Right ventricle myocardium inferior (tissue), 1 donor: ENCODE measurements at places on chromosomes 3 and 15. TPM values are rescaled to one million over a fixed set of nuclear protein-coding genes. Genes with fewer than 3 reads are reported as not detected.

DNAH1 gene
- 2.2 TPM for total RNA-seq

CLDN11 gene
- total RNA-seq, result 2.7 TPM

SST gene
- not detected for total RNA-seq

DET1 gene
- total RNA-seq, result 6.5 TPM

BNIP2 gene
- 73.2 TPM for total RNA-seq

PLA2G4B gene
- 5.8 TPM for total RNA-seq

HRG gene
- not detected for total RNA-seq

ROBO2 gene
- 0.14 TPM for total RNA-seq

SPTBN5 gene
- 3.5 TPM for total RNA-seq

PAQR9 gene
- total RNA-seq, result 13.7 TPM

MOBP gene
- not detected for total RNA-seq

TRIM71 gene
- not detected for total RNA-seq

KBTBD8 gene
- 4.1 TPM for total RNA-seq

GOLGA8O gene
- 1.5 TPM for total RNA-seq

RBPMS2 gene
- total RNA-seq, result 255 TPM

MED12L gene
- 0.49 TPM for total RNA-seq

SOX14 gene
- total RNA-seq, result not detected

CAND2 gene
- 56.7 TPM for total RNA-seq

SMAD3 gene
- total RNA-seq, result 18.0 TPM

SERINC4 gene
- 0.30 TPM for total RNA-seq

TLR9 gene
- 0.38 TPM for total RNA-seq

CPNE9 gene
- not detected for total RNA-seq

PFKFB4 gene
- total RNA-seq, result 2.4 TPM

HCLS1 gene
- total RNA-seq, result 13.9 TPM

SPATA12 gene
- total RNA-seq, result not detected

MAP1A gene
- 21.4 TPM for total RNA-seq

CCDC191 gene
- 0.78 TPM for total RNA-seq

PP2D1 gene
- not detected for total RNA-seq
